Inflammatory macrophage treated with lipopolysaccharide for 4 hours (primary cell): ENCODE measurements at places on chromosomes 1 and 21.

GRCh38 chr1:154743526-154744036 is 126.5 kb downstream of the KCNN3 start:
- DNase-seq, result no peak

- no peak for DNase-seq
Measured at GRCh38 chr1:113325022-113325421, 65.3 kb upstream of the MAGI3 start.

DNA sequence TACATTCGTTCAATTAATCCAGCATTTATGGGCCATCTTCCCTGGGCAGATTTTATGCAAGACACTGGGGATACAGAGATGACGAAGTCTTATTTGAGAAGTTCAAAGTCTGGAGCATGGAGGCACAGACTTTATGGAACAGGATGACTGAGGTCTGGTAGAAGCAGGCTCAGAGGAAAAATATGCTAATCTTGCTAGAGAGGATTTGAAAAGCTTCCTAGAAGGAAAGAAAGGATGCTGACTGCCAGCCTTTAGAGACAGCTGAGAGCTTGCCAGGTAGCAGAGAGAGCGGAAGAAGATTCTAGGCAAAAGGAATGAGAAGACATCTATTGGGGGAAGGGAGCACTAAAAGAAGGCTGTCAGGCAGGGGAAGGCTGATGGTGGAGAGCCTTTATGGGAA is 75.5 kb upstream of the ATP5PO start:
- DNase-seq, result no peak

- no peak for DNase-seq
Measured at GRCh38 chr1:223486932-223487886, 94.0 kb downstream of the CCDC185 start.

GRCh38 chr1:15236321-15236721 is 10.7 kb upstream of the FHAD1 start:
- DNase-seq, result peak; percentile 41
